AG20443 (cell line): ENCODE measurements at places on chromosomes 5 and 9.

DNA sequence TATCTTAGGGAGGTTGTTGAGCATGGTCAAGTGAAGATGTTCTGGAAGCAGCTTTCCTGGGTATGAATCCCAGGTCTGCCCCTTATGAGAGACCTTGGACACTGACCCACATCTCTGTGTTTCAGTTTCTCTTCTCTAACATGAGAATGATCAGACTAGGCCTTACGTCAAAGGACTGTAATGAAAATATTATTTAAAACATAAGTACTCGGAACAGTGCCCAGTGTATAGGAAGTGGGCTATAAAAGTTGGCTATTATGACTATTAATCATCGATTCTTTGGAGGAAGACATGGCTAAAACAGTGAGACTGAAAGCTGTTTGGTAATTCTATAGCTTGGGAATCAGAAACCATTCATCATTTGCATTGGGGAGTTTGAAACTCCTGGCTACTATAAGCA, 65.3 kb upstream of the MYO10 start:
- DNase-seq, result no peak

- DNase-seq, result no peak
These were observed 77.0 kb downstream of the ARHGEF28 start for GRCh38 chr5:73702951-73703350.

DNA sequence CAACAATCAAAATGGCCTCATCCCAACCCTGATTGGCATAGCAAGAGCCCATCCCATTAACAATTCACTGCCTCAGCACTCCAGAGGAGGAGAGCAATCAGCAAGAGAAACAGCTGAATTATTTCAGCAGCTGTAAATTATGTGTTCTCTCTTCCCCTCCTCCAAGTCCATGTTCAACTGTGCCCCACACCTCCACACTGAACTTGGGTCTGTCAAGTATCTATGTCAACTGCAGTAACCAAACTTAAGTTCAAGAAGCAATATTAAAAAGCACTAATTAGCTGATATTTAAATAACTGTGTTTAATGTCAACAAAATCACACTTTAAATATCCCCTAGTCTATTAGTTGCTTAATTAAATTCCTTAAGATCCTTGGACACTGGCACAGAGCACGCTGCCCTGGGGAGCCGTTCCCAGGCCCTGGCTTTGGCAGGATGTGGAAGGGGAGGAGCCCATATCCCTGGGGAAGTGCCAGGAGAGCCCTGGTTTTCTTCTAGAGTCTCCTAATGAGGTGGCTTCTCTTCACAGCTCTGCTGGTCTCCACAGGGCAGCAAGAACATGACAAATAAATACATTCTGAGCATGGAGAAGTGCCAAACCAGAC, 50.6 kb downstream of the SIL1 start:
- peak; percentile 75 for DNase-seq

GRCh38 chr9:125432715-125433385, 171.2 kb downstream of the GAPVD1 start:
- DNase-seq, result no peak

- DNase-seq, result no peak
These were observed 628.5 kb downstream of the CHSY3 start for GRCh38 chr5:130532786-130533185.

DNA sequence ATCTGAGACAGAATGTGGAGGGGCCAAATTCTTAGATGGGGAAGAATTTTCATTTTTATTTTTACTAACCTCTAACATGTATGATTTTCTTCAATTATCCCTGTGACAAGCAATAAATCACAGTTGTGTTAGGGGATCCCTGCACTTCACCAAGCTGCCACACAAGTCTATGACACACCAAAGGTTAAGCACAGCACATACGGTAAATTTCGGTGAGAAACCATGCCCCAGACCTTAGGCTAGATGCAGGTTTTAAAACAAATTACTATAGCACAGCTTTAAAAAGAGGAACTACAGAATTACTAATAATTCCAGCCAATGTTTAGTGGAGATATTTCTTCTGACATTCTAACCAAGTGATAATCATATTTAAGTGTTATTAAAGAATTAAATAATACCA, 175.7 kb upstream of the RORB start:
- DNase-seq, result no peak

- DNase-seq, result no peak
These were observed 38.6 kb downstream of the GTF3C4 start for GRCh38 chr9:132708769-132709430.

- DNase-seq, result no peak
These were observed 137.9 kb upstream of the GRHPR start for GRCh38 chr9:37284636-37285035.

GRCh38 chr5:2299388-2300220, 416.9 kb upstream of the IRX4 start:
- DNase-seq, result no peak

DNA sequence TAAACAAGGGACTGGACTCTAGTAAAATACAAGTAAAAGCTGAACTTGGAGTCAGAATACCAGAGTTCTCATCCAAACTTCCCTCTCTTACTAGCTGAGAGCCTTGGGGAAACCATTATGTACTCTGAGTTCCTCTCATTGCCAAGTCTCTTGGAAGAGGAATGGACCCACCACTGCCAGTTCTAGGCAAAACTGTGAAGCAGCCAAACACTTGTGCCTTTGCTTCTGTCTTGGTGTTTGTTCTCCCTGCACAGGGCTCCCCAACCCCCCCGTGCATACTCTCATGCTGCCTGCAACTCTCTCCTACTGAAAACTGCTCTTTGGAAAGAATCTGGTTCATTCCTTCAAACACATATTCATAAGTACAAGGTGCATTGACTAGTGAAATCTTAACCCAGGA, 102.6 kb downstream of the PDZD2 start:
- DNase-seq, result no peak

DNA sequence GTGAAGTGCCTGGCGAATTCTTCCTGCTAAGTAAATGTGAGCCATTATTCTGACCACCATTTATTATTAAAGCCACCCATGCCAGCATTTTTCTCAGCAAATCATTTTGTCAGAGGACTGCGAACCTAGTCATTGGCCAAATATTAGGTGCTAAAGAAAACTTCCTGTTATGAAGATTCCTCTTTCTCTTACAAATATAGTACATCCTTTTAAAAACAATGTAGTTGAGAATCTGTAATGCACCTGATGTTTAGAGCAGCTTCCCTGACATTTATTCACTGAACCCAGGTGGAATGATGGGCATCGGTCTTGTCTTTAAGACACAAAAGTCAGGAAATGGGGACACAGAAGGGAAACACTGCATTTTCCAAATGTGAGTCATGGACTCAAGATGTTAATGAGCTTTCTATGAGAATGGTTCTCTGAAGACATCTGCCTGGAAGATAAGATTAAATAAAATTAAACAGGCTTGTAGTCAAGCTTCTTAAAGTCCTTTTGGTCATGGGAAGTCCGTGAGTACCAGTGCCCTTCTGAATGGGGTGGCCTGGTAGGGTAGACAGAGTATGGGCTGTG, 290.6 kb downstream of the FBXL7 start:
- no peak for DNase-seq

- DNase-seq, result no peak
These were observed 97.2 kb upstream of the BASP1 start for GRCh38 chr5:17120209-17120608.

- no peak for DNase-seq
These were observed 10.6 kb upstream of the SLC2A6 start for GRCh38 chr9:133489253-133490190.

GRCh38 chr9:81047280-81047679, 642.1 kb downstream of the TLE1 start:
- DNase-seq, result no peak

DNA sequence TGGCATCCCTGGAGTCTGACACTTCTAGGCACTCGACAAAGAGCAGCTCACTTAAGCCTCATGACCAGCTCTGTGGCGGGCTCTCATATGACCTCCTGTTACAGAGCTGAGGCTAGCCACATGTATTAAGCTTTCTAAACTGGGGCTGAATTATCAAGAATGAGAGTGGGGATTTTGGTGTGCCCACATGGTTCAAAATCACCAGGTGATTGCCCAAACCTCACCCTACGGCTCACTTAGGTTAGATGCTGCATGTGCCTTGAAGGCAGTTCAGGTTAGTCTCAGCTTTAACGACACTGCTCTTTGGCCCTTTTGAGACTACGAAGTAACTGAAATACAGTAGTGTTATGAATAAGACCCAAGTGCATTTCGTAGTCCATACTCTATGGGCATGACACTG, 39.4 kb upstream of the SMIM32 start:
- DNase-seq, result no peak

- DNase-seq, result peak; percentile 12
These were observed 114.3 kb downstream of the KCTD16 start for GRCh38 chr5:144284931-144285502.

- DNase-seq, result no peak
These were observed 520.0 kb downstream of the SPOCK1 start for GRCh38 chr5:136979131-136979530.

- no peak for DNase-seq
These were observed 6.9 kb downstream of the RHOBTB3 start for GRCh38 chr5:95738072-95738471.

DNA sequence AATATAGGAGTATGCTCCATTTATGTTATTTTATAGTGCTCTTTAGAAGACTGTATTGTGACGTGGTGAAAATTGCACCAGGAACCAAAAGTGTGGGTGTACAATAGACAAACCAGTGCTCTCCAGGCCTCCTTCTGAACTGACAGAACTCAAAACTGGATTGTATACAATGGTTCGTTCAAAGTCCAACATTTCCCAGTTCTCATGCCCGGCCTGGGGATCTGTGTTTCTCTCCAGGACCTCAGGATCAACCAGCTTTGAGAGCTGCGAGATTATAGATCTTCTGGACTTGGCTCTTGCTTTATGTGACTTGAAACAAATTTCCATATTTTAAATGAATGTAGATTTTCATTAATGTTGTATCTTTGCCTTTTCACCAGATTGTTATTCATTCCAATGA, 60.8 kb upstream of the CER1 start:
- DNase-seq, result no peak

- DNase-seq, result peak; percentile 33
These were observed 44.1 kb downstream of the C5orf15 start for GRCh38 chr5:133924221-133924920.

GRCh38 chr9:18601026-18601425, 127.1 kb downstream of the ADAMTSL1 start:
- no peak for DNase-seq

GRCh38 chr9:124779368-124780059, 2.6 kb downstream of the OLFML2A start:
- peak; percentile 78 for DNase-seq

GRCh38 chr5:169299191-169299662, 1.7 kb downstream of the SLIT3 start:
- DNase-seq, result peak; percentile 26

DNA sequence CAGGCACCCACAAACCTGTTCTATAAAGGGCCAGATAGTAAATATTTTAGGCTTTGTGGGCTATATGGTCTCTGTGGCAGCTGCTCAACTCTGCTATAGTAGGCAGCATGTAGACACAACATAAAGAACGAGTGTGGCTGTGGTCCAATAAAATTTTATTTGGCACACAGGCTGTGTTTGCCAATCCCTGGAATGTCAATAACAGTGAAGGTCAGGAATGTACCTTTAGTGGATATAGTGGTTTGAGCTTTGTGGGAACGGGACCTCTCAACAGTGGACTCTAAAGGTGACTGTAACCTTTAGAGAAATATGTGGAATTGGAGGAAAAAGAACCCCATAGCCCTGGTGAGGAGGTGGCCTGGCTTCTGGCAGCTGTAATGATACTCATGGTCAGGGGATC, 145.2 kb downstream of the MAST4 start:
- no peak for DNase-seq

- DNase-seq, result peak; percentile 56
These were observed 294.0 kb downstream of the YTHDC2 start for GRCh38 chr5:113807427-113807991.

GRCh38 chr9:102483651-102484050, 511.5 kb upstream of the CYLC2 start:
- no peak for DNase-seq

GRCh38 chr5:163261647-163262269, 175.6 kb upstream of the CCNG1 start:
- DNase-seq, result no peak

DNA sequence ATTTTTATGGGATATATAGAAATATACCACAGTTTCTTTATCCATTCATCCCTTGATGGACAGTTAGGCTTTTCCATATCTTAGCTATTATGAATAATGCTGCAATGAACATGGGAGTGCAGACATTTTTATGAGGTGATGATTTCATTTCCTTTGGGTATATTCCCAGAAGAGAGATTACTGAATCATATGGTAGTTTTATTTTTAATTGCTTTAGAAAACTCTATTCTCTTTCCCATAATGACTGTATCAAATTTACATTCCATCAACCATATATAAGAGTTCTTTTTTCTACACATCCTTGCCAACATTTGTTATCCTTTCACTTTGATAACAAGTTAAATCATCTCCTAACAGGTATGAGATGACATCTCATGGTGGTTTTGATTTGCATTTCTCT, 821.6 kb downstream of the TLE1 start:
- no peak for DNase-seq

- DNase-seq, result no peak
These were observed 5.7 kb upstream of the TRAF1 start for GRCh38 chr9:120932086-120932823.

DNA sequence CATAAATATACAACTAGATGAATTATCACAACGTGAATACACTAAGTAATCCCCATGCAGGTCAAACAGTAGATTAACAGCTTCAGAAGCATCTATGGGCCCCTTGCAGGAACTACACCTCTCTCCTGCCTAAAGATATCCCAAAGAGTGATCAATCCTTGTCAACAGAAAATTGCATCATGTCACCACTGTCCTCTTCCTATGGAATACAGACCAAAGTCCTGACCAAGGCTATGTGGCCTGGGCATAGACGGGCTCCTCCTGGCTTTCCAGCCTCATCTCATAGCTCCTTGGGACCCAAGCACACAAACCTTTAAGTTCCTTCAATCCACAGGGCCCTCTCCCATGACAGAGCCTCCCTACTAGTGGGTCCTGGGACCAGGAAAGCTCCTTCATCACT, 25.3 kb downstream of the NIPAL4 start:
- DNase-seq, result no peak

GRCh38 chr5:36552651-36553393, 53.6 kb upstream of the SLC1A3 start:
- no peak for DNase-seq

DNA sequence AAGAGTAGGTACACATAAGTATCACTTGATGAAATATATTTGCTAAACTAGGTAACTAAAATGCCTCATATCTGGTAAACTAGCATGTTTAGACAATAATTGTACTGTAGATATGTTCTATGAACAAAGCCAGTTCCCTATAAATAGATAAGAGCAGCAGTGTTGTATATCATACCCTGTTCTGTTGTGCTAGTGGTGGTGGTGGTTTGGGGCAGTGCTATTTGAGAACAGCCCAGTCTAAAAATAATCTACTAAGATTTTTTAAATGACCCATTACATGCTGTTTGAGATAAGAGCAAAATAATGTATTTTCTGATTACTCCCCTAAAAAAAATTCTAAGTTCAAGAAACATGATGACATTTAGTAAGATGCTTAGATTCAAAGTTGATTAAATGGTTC, 829.2 kb upstream of the DMAC1 start:
- no peak for DNase-seq

- peak; percentile 90 for DNase-seq
These were observed 77.9 kb downstream of the SEMA5A start for GRCh38 chr5:9468060-9468388.
